HT1080 (cell line): ENCODE measurements at places on chromosomes 6 and 20. TPM values are rescaled to one million over a fixed set of nuclear protein-coding genes. Genes with fewer than 3 reads are reported as not detected.

CCR6 gene
- 0.06 TPM in 1 of 2 replicates, not detected in the other for total RNA-seq

DNA sequence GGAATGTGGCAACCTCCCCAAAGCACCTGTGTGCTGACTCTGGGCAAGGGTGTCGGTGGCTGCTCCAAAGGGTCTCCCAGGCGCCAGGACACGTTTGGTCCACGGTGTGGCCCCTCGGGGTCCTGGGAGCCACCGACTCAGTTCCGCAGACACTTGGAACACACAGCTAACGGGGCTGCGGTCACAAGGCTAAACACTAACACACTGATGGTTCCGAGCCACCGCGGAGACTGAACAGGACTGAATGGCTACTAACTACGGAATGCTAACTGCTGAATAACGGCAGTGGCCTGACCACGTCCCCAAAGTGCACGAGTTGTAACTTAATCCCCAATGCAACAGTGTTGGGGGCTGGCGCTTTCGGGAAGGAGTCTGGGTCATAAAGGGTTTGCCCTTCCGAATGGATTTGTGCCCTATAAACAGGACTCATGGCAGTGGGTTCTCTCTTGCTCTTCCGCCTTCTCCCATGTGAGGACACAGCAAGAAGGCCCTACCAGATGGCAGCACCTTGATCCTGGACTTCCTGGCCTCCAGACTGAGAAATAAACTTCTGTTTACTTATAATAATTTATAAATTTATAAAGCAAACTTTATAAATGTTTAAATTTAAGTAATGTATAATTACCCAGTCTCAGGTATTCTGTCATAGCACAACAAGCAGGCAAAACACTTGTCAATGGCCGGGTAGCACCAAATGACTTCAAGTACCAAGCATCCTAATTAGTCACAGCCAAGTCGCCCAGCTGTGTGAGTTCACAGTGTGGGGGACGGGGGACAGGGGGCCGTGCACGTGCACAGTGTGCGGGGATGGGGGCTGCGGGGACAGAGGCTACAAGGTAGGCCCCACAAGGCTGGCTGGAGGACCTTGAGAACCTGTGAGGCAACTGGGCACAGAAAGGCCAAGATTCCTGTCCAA lies 2.3 kb upstream of the EEF1A2 start:
- no peak for DNase-seq

DNA sequence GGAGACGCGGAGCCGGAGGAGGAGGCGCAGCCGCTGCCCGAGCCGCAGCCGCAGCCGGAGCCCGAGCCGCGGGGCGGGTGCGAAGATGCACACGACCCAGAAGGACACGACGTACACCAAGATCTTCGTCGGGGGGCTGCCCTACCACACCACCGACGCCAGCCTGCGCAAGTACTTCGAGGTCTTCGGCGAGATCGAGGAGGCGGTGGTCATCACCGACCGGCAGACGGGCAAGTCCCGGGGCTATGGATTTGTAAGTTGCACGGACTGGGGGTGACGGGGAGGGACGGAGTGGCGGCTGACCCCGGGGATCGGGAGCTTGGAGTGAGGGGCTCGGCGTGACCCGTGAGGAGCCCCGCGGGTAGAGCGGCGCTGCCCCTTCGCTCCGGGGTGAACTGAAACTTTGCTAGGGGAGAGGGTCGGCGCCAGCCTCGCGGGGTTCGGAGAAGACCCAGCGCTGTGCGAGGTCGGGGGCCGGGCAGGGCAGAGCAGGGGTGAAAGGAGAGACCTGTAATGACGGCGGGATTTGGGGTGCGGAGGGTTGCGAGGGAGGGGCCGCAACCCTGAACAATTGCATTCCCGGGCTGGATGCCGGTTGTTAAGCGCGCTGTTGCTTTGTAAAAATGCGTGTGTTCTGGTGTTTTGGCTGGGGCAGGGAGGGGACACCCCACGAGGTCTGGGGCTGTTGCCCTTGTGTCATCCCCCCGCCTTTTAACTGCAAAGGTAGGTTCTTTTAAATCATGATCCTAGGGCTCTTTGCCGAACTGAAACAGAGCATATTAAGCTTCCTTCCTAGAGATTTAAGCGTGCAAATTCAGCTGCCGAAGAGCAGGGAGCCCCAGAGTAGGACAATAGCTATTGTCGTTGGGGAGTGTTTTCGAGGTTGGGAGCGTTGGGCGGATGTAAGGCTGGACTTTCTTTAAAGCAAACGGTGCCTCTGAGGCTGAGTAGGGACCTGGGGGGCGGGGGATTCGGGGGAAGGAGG lies 628 bp downstream of the RBM24 start:
- no peak for DNase-seq

- DNase-seq = no peak
Observed at GRCh38 chr6:156741287-156742073, 35.7 kb upstream of the ARID1B start.

- DNase-seq = no peak
Observed at GRCh38 chr20:34534391-34535165, 18.4 kb downstream of the DYNLRB1 start.

- DNase-seq = no peak
Observed at GRCh38 chr20:36243726-36244125, 7.4 kb downstream of the AAR2 start.

DNA sequence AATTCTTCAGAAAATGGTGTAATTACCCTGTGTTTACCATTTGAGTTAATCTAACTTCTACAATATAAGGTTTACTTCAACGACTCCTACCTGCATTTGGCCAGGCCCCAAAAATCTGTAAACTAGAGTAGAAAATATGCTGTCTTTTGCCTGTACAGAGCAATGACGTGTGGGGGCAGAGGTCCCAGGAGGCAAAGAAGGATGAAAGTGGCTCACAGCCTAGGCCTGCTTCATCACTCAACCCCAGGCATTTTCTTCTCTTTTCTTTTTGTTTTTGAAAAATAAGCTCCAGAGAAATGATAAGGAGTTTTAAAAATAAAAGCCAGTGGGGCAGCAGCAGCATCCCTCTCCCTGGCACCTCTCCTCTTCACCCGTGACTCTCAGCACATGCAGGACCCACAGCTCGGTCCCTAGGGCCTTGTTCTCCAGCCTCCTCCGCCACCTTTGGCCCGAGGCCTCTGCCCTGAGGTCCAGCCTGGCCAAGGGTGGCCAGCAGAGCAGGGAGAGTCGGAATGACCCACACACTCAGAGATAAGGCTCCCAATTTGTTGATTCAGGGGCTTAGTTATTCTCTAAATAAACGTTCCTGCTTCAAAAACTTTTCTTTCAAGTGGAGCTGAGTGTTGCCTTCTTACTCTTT lies 310.3 kb upstream of the RNF24 start:
- no peak for DNase-seq

DNA sequence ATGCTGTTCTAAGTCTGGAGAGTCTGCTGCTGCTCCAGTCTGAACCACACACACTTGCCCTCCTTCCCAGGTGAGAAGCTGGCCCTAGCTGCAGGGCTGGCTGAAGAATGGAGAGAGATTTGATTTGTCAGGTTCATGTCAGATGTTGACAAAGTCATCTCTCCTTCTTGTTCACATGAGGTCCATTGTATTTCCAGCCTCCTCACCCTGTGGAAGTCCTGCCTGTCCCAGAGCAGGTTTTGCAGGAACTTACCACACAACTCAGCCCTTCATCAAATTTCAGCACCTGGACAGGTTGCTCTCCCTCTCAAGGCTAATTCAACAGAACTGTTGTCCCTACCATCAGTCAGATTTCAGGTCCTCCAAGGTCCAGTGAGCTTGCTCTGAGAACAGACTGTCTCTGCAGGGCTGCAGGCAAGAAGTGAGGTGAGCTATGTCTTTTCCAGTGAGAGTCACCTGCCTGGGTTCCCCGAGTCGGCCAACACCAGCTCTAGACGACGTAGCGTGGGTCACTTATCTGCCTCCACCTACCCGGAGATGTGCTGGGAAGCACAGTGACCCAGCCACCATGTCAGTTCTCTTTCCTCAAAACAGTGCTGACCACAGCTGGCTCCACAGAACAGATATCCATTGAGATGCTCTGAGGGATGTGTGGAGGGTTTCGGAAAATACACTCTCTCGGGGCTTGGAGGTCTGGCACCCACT lies 58.0 kb upstream of the CD93 start:
- no peak for DNase-seq
